ENCODE measurements at places on chromosomes 11 and 22.
A peak's percentile ranks its signal among the peaks of the same experiment; 100 is the strongest.

DNA sequence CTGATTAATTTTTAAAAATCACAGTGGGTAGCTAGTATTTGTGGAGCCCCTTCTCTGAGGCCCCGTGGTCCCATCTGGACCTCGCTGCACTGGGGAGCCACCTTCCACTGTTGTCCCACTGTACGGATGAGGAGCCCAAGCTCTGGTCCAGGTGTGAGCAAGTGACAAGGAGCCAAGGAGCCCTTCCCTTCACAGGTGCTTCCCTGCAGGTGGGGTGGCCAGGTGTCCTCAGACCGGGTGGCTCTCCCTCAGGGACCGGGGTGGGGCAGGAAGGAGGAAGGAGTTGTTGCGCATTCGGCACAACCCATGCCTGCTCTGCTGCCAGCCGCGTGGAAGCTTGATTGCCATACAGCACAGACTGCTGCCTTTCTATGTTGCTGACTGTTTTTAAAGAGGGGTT, 10.4 kb upstream of the SEPTIN5 start:
- DNase-seq = no peak

- DNase-seq = no peak
Observed at GRCh38 chr11:101914341-101914737, 471 bp upstream of the CEP126 start.

GRCh38 chr11:121235057-121235456, 57.5 kb upstream of the SC5D start:
- no peak for DNase-seq

- DNase-seq = peak; percentile 51
Observed at GRCh38 chr11:67119585-67120391, 725 bp downstream of the KDM2A start.

- DNase-seq = peak; percentile 15
Observed at GRCh38 chr11:7657306-7658025, 15.8 kb downstream of the CYB5R2 start.

GRCh38 chr11:64296830-64297698, 3.1 kb upstream of the CATSPERZ start:
- DNase-seq = no peak

- peak; percentile 21 for DNase-seq
Observed at GRCh38 chr11:9568854-9569587, 4.4 kb upstream of the WEE1 start.

- DNase-seq = no peak
Observed at GRCh38 chr11:78080084-78080817, 589 bp upstream of the NDUFC2 start.

- peak; percentile 67 for DNase-seq
Observed at GRCh38 chr11:85595285-85595884, 31.8 kb downstream of the DLG2 start.

- DNase-seq = no peak
Observed at GRCh38 chr11:29641201-29641600, 375.6 kb downstream of the KCNA4 start.

GRCh38 chr22:24948356-24949202, 2.1 kb upstream of the LHFPL7 start:
- DNase-seq = no peak

- DNase-seq = no peak
Observed at GRCh38 chr11:83982825-83983224, 696.7 kb upstream of the CCDC90B start.

DNA sequence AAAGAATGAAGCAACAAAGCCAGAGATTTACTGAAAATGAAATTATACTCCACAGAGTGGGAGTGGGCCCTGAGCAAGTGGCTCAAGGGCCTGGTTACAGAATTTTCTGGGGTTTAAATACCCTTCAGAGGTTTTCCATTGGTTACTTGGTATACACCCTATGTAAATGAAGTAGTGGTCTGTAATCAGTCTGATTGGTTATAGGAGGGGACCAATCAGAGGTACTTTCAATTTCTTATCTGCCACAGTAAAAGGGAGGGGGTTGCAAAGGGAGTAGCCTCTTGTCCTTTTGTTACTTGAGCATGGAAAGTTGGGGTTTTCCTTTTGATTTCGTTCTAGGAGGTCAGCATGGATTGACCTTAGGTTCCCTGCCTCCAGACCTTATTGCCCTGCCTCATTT, 63.5 kb downstream of the ATM start:
- DNase-seq = no peak

DNA sequence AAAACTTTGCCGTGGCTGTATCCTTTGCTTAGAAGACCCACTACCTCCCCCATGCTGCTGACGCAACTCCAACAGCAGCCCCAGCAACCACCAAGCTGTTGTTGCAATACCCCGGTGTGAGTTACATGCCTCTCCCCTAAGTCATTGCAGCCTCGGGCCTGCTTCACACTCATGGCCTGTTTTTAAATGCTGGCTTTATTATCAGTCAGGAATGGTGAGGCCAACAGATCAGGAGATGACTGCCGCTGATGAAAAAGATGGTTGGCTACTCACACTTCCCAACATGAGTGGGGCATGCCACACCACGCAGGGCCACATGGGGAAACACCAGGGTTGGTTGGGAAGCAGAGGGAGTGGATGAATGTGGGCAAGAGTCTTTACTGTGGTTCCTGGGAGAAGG, 171.5 kb upstream of the SYT13 start:
- no peak for DNase-seq

DNA sequence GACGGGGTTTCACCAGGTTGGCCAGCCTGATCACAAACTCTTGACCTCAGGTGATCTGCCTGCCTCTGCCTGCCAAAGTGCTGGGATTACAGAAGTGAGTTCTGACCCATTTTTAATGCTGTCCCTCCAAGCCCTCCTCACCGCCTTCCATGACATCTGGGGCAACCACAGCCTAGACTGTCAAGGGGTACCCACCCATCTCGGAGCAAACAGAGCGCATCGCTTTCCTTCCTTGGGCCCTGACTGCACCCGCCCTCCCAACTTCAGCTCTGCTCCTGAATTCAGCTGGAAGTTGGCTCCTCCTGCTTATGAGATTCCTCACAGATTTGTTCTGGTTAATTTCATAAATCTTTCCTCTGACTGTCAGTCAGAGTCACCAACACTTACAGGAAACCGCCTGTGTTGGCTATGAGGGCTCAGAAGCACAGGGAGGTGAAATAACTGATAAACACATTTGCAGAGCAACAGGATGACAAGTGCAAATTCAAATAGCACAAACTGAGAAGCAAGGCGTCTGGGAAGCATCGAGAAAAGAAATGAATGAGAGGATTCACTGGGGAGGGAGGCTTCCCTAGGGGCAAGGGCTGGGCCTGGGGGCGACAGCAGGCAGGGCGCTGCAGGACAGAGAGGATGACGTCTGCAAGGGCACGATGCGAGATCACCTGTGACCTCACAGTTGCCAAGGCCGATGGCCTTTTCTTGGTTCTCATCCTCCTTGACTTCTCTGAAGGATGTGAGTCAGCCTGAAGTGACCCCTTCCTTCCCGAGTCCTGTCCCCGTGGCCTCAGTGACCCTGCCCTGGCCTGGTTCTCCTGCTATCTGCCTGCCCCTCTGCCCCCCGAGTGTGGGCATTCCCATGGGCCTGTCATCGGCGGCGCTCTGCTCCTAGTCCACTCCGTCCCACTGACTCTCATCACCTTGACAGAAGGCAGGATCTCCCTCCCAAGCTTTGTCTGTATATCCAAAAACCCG, 6.1 kb downstream of the IFT27 start:
- no peak for DNase-seq

GRCh38 chr11:77560605-77561004, 29.1 kb upstream of the AQP11 start:
- no peak for DNase-seq

DNA sequence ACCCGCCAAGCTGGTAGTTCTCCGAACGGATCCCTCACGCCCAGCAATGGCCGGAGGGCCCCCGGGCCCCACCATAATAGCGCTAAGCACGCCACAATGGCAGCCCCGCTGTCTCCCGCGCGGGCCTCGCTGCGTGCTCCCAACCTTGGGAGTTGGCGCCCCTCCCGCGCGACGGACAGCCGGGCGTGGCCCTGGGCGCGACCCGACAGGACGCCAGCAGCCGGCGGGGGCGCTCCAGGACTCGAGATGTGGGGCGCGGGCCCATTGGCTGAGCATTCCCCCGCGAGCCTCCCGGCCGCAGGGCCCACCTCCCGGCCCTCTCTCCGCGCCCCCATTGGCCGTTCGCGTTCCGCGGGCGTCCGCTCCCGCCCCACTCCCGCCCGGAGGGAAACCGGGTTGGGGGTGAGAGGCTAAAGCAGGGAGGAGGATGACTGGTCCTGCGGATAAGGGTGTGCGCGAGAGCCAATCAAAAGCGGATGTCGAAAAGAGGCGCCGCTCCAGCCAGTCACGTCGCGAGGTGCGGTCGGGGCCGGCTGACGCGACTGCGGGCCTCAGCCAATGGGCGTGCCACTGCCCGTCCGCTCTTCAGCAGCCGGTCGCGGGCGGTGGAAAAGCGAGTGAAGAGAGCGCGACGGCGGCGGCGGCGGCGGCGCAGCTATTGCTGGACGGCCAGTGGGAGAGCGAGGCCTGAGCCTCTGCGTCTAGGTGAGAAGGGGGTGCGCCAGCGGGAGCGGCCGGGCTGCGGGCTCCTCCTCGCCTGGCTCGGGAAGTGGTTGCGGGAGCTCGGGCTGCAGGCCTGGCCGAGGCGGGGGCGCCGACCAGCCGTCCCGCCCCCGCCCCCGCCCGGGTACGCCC, at the start of gene FAR1:
FAR1 (plus strand) TSS at position 567 of the 855 bp plus-strand sequence. CDS start 26,098 bp downstream, outside the sequence.
- DNase-seq = peak; percentile 96

DNA sequence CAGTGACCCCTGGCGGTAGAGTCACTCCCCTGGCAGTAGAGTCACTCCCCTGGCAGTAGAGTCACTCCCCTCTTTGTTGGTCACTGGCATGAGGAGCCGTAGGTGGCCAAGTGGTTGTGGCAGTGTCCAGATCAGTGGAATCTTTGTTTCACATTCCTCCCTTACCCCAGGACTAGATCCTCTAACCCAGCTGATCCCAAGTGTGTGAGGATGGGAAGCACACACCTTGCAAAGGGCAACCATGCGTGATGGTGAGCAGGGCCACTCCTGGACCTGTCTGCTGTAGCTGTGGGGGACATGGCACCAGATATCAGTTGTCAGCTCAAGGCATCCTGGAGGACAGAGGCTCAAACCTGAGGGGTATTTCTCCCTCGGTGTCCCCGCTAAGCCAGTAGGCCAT, 37.8 kb downstream of the OSBP2 start:
- no peak for DNase-seq

- no peak for DNase-seq
Observed at GRCh38 chr11:995752-996420, 40.6 kb downstream of the MUC6 start.

- peak; percentile 95 for DNase-seq
Observed at GRCh38 chr22:31290494-31291471, 1.5 kb downstream of the PIK3IP1 start.

DNA sequence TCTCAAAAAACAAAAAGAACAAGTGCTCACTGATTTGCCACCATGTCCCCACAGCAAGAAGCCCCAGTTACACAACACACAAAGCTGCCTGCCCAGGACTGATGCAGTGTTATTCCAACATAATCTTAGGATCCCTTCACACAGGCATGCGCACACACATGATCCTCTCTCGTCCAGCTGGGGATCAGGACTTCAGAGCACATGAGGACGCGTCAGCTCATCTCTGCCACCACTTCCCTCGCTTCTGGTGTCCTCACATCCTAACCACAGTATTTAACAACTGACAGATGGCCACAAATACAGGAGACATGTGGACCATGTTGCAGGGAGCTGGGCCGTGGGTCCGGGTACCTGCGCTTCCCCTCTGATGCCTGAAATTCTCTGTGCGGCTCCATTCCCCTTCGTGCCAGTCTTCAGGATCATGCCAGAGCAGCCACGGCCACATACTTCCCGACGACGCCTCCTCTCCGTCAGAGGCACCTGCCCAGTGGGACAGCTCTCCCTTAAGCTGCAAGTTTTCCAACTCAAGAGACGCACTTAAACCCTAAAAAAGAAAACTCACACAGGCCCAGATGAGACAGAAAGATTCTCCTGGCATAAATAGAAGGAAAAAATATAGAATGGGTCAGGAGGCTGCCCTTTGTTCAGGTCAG, 68.3 kb downstream of the PACSIN2 start:
- DNase-seq = no peak

- no peak for DNase-seq
Observed at GRCh38 chr11:118921121-118921928, 4.4 kb downstream of the BCL9L start.

DNA sequence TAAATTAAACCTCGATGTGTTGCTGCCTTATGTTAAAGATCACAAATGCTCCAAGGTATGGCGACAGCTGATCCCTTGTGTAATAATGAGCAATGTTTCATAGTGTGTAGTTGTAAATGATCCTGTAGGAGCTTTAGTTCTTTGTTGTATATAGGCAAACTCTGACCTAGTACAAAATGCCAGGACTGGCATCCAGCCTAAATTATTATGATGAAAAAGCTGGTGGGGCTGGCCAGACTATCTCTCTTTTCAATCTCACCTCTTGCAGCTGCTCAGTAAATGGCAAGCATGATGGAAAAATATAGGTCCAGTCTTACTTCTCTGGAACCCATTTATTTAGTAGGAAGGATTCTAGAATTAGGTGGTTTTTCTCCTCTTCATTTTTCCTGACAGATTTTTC, 345.1 kb upstream of the C11orf87 start:
- no peak for DNase-seq

- DNase-seq = no peak
Observed at GRCh38 chr11:101913656-101914055, 1.2 kb upstream of the CEP126 start.

DNA sequence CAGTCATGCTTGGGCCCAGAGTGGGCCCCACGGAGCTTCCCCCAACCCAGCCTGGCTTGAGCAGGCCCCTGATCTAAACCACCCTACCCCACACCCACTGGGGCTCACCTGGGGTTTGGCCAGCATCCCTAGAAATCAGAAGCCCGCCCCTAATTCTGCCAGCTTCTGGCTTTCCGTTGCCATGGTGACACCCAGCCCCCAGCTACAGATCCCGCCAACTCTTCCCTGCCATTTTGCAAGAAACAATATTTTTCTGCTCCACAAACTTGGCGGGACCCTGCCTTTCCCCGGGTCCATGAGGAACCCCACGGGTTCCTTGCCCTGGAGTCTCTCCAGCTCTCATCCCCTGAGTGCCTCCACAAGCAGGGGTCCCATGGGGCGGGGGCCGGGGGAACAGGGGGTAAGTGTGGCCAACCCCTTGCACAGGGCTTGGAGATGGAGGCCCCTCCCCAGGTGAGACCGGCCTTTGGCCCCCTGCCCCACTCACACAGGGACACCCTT, 90.0 kb downstream of the CDKN1C start:
- no peak for DNase-seq
